Glomerular endothelial cell (primary cell): ENCODE measurements at places on chromosomes 7 and 10.

DNA sequence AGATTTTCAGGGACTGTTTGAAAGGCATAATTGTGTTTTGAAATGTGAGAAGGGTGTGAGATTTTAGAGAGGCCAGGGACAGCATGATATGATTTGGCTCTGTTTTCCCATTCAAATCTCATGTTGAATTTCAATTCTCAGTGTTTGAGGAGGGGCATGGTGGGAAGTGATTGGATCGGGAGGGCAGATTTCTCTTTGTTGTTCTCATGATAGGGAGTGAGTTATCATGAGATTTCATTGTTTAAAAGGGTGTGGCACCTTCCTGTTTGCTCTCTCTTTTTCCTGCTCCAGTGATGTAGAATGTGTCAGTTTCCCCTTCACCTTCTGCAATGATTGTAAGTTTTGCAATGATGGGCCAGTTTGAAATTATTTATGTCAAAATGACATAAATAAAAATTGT lies 113.0 kb upstream of the PCDH15 start:
- DNase-seq: no peak

DNA sequence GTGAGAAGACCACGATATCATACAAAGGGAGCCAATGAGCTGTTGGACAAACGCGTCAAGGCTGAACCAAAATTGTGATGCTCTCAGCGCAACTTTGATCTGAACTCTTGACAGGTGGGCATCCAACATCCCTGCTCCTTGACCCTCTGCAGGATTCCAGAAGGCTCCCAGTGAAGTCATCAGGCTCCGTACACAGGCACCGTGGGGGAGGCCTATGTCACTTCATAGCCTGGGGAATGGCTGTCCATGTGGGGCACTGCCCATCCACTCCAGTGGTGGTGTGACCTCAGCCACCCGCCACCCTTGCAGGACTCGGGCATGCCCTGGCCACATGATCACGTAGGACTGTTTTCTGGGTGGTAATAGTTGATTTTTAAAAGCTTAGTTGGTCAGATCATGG lies 233.8 kb upstream of the GRB10 start:
- DNase-seq: no peak

GRCh38 chr10:12587451-12587888 lies 238.1 kb downstream of the CAMK1D start:
- no peak for DNase-seq

- DNase-seq: no peak
These were observed 25.5 kb upstream of the FAM221A start for GRCh38 chr7:23654508-23654907.

DNA sequence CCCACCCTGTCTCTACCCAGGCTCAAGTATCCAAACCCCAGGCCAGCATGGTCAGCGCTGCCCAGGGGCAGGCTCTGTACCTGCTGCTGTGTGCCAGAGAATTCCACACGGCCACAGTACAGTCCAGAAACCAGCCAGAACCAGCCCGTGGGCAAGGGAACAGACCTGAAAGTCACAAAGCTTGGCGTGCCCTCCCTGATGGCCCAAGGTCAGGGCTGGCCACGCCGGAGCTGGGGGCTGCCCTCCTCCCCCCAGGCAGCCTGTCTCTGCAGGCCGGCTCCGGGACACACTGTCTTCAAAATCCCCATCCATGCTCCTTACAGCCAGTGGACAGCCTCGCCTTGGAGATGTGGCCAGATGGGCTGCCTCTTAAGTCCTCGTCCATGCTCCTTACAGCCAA lies 78.4 kb downstream of the CTBP2 start:
- no peak for DNase-seq

- no peak for DNase-seq
These were observed 4.8 kb upstream of the EVX1 start for GRCh38 chr7:27237735-27238334.

GRCh38 chr7:4070214-4070613 lies 611.9 kb upstream of the FOXK1 start:
- DNase-seq: no peak

- no peak for DNase-seq
These were observed 38.8 kb upstream of the EN2 start for GRCh38 chr7:155418941-155419755.

- no peak for DNase-seq
These were observed 37.5 kb upstream of the DPYSL4 start for GRCh38 chr10:132149271-132149670.

DNA sequence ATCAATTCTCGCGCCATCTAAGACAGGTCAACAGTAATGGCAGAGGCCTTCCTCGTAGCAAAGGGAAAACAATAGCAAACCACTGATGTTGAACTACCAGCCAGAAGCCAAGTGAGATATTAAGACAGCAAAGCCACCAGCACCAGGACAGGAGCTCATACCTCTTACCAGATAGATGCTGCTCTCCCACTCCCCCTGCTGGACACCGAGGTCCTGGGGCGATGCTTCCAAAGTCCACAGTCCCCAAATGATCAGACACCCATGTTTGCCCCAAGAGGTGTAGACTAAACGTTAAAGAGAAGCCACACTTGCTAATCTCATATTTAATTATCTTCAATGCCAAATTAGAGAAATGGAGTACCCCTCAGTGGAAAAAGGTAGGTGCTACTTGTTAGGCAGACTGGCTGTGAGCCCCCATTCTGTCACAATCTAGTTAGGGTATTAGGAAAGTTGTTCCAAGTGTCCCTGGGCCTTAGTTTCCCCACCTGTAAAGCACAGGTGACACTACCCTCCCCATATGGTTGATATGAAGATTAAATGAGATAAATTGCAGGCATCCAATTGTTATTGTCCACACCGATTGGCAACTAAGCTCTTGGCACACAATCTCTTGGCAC lies 39.9 kb downstream of the TOMM7 start:
- DNase-seq: peak; percentile 44

- DNase-seq: peak; percentile 18
These were observed 20.9 kb downstream of the AKR1D1 start for GRCh38 chr7:138097064-138097741.

GRCh38 chr7:121404348-121404747 lies 8.2 kb upstream of the FAM3C start:
- DNase-seq: no peak

GRCh38 chr10:22246680-22247391 lies 29.0 kb upstream of the EBLN1 start:
- DNase-seq: no peak

DNA sequence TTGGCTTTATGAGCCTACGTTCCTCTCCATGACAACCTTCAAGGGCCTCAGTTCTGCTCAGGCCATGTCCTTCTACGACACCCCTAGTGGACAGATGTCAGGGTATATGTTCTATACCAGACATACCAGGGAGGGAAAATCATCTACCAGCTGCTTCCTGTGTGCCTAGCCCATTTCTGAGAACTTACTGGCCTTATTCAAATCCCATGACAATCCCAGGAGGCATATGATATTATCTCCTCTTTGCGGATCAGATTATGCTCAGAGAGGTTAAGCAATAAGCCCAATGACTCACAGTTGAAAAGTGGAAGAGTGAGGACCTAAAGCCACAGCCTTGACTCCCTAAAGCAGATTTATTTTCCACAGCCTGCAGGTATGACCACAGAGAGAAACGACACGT lies 139.3 kb downstream of the GLI3 start:
- DNase-seq: peak; percentile 7

GRCh38 chr10:77400033-77400432 lies 237.6 kb downstream of the KCNMA1 start:
- DNase-seq: no peak

DNA sequence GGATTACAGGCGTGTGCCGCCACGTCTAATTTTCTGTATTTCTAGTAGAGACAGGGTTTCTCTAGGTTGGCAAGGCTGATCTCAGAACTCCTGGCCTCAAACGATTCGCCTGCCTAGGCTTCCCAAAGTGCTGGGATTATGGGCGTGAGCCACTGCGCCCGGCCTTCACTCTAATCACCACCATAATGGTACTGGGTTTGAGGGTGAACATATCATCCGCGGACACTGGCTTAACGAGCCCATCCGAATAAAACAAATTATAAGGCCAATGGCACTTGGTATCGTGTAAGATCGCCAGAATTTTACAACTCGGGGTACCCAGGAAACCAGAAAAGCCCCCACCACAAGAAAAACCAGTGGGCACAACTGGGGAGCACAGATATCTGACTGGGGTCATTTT lies 580 bp downstream of the FAM200A start:
- DNase-seq: no peak

DNA sequence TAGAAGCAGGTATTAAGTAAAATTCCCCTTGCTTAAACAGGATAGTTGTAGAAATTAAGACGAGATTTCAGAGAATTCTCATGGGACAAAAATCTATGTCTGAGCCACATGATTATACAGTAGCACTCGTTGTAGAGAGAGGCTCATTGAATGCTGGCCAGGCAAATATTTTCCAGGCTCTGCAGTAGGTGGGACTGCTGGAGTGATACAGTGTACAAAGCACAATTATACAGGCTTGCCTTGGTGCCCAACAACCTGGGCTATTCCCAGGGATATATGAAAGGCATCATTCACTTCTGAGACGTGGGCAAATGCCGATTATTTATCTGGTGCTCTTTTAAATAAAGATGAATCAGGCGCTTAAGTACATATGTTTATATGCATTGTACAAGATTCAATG lies 380.6 kb downstream of the PHTF2 start:
- no peak for DNase-seq

GRCh38 chr10:13987446-13987845 lies 343.3 kb downstream of the FRMD4A start:
- DNase-seq: no peak
